ENCODE measurements at places on chromosomes 11 and 22.
A peak's percentile ranks its signal among the peaks of the same experiment; 100 is the strongest.

- no peak for DNase-seq
Measured at GRCh38 chr11:119025099-119025473, 5.6 kb downstream of the SLC37A4 start.

DNA sequence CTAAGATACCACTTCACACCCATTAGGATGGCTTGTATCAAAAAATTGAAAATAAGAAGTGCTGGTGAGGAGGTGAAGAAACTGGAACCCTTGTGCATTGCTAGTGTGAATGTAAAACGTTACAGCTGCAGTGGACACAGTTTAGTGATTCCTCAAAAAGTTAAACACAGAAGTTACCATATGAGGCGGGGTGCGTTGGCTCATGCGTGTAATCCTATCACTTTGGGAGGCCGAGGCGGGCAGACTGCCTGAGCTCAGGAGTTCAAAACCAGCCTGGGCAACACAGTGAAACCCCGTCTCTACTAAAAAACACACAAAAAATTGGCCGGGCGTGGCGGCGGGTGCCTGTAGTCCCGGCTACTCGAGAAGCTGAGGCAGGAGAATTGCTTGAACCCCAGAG lies 43.5 kb downstream of the SGSM3 start:
- DNase-seq, result no peak

DNA sequence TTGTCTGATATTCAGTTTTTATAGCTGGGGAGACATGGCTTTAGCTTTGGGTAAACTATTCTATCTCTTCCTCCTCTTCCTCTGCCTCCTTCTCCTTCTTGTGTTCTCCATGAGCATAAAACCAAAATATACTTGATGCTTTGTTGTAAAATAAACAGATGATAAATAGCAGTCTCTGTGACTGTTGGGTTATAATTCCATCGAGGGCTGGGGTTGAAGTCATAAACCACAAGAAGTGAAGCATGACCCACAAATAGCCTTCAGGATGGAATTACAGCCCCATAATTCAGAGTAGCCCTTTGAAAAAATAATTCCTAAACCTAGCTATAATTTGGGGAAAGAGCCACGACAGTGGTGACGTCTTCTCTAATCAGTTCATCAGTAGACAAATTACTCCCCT lies 177.7 kb downstream of the SNX19 start:
- DNase-seq, result no peak

DNA sequence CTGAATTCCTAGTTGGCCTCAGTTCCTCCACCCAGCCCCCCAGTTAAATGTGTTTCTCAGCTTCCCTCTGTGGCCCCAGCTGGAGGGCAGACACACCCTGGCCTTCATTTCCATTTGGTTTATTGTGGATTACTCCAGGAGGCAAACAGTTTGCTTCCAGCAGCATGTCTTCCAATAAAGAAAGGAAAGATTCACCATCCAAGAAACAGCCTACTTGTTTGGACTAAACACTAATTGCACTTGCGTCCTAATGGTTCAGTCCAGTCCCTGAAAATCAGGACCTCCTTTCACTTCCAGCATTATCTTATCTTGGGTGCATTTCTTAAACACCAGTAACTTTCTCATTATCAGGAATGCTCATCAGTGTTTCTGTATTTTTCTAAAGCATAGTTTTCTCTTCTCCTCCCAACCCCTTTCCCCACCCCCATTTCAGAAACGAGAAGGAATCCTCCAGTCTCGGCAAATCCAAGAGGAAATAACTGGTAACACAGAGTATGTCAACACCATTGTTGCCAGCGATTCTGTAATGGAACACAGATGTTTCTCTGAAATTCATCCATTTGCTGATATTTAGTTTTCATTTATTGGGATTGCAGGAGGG lies 130.9 kb downstream of the PARVA start:
- DNase-seq, result no peak

- no peak for DNase-seq
Measured at GRCh38 chr11:9082575-9082974, 8.8 kb downstream of the SCUBE2 start.

DNA sequence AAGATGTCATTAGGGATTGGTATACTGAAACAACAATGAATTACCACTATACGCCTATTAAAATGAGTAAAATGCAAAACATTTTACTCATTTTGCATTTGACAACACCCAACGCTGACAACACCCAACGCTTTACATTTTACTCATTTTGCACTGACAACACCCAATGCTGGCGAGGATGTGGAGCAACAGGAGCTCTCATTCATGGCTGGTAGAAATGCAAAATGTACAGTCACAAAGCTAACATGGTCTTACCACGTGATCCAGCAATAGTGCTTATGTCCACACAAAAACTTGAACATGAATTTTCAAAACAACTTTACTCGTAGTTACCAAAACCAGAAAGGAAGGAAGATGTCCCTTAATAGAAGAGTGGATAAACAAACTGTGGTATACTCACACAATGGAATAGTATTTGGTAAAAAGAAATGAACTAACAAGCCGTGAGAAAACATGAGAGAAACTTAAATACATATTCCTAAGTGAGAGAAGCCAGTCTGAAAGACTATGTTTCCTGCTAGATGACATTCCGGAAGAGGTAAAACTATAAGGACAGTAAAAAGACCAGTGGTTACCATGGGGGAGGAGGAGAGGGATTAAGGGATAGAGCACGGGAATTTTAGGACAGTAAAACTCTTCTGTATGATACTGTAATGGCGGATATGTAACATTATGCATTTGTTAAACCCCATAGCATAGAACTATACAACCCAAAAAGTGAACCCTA lies 11.4 kb upstream of the MSANTD2 start:
- no peak for DNase-seq

DNA sequence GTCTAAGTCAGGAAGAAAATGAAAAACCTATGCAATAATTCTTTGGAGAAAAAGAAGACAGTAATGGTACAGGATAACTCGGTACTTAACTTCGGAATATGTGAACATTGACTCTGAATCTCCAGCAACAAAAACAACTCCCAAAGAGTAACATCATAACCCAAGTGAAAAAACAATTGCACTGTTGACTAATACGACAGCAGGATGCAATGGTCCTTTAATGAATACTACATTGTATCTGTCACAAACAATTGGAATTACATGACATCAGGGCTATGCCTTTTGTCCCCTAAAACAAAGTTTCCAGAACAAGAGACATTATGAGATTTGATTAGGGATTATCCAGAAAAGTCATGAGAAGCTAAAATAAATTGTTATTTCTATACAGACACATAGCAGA lies 1065.9 kb downstream of the LRRC4C start:
- no peak for DNase-seq

DNA sequence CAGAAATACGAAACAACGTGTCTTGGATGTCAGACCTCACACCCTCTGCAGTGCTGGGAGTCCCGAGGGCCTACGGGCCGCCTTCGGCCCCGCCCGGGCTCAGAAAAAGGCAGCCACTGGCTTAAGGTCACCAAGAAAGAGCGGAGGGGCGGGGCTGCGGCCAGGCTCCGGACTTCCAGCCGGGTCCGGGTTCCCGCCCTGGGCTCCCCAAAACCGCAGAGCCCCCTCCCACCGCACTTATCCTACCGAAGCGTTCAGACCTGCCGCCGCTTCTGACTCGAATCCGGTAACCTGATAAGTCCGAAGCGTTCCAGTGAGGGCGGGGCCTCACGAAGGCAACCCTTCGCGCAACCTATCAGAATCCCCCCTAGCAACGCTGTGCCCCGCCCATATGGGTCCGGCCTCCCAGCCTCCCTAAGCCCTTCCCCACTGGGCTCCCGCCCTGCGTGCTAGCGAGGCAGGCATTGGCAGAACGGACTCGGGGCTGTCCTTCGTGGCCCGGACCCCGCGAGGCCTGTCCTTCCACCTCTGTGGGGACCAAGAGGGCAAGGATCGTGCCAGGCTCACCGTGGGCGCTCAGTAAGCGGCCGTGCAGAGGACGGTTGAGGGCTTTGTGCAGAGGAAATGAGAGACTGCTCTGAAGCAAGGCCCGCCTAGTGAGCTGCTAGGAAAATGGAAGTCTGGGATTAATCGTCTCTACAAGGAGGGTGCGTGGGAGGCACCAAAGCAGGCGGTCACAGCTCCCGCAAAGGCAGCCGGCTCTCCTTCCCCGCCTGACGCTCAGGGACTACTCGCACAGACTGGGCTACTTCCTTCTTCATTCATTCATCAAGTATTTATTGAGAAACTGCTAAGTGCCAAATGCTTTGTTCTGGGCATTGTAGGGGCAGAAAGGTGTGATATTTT lies at the start of gene NAGA:
TSS of gene NAGA (minus strand) at position 296 of the 906 bp plus-strand sequence. CDS start 515 bp downstream, outside the sequence.
- peak; percentile 88 for DNase-seq

DNA sequence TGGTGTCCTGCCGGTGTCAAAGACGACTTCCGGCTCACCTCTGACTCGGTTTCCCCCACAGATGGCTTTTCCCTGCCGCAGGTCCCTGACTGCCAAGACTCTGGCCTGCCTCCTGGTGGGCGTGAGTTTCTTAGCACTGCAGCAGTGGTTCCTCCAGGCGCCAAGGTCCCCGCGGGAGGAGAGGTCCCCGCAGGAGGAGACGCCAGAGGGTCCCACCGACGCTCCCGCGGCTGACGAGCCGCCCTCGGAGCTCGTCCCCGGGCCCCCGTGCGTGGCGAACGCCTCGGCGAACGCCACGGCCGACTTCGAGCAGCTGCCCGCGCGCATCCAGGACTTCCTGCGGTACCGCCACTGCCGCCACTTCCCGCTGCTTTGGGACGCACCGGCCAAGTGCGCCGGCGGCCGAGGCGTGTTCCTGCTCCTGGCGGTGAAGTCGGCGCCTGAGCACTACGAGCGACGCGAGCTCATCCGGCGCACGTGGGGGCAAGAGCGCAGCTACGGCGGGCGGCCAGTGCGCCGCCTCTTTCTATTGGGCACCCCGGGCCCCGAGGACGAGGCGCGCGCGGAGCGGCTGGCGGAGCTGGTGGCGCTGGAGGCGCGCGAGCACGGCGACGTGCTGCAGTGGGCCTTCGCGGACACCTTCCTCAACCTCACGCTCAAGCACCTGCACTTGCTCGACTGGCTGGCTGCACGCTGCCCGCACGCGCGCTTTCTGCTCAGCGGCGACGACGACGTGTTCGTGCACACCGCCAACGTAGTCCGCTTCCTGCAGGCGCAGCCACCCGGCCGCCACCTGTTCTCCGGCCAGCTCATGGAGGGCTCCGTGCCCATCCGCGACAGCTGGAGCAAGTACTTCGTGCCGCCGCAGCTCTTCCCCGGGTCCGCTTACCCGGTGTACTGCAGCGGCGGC lies 5.5 kb downstream of the B3GNT6 start:
- DNase-seq, result no peak

DNA sequence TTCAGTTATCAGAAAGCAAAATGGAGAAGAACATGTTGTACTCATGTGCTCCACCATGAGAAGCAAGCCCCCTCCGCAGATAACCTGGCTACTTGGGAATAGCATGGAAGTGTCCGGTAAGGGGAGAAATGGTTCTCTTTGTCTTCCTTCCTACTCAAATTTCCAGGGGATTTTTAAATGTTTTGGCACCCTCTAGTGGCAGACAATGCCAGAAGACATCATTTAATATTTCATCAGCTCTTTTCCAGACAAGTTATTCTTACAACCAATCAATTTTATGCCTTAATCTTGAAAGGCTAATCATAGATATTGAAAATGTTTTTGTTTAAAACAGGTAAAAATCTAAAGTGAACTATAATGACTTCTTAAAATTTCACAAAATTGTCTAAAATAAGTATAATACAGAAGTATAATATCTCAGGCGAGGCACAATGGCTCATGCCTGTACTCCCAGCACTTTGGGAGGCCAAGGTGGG lies 15.7 kb downstream of the CRTAM start:
- peak; percentile 18 for DNase-seq

DNA sequence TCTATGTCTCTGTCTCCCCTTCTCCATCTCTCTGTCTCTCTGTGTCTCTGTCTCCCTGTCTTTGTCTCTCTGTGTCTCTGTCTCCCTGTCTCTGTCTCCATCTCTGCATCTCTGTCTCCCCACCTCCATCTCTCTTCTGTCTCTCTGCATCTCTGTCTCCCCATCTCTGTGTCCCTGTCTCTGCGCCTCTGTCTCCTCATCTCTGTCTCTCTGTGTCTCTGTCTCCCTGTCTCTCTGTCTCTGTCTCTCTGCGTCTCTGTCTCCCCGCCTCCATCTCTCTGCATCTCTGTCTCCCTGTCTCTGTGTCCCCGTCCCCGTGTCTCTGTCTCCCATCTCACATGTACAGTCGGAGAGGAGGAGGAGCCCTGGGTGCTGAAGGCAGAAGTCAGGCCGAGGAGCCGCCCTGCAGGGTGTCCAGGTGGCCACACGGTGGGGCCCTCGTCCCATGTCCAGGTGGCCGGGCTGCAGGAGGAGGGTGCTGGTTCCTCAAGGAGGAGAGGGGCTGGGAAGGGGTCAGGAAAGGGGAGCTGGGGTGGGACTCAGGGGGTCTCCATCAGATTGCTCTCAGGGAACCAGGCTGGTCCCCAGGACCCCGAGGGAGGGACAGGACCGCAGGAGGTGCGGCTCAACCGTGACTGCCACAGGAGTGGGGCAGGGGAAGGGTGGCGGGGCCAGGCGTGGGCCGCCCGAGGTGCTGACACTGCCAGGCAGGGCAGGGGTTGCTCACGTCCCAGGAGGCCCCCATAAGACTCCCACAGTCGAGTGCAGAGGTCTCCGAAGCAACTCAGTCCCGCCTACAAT lies 25.6 kb upstream of the TH start:
- DNase-seq, result peak; percentile 65

DNA sequence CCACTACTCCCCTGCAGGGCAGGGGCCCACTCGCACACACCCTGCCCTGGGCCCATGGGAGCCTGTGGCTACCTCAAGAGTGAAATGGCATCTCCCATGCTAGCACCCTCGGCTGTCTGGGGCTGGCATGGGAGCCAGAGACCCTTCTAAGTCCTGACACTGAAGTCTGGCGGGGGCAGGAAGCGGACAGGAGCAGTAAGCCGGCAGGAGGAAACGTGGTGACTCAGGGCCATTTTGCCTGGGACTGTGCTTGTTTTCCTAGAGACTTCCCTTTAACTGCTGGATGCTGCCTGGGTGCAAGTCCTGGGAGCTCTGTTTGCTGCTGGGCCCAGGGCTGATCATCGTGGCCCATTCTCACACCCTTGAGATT lies 16.8 kb downstream of the RELT start:
- no peak for DNase-seq

DNA sequence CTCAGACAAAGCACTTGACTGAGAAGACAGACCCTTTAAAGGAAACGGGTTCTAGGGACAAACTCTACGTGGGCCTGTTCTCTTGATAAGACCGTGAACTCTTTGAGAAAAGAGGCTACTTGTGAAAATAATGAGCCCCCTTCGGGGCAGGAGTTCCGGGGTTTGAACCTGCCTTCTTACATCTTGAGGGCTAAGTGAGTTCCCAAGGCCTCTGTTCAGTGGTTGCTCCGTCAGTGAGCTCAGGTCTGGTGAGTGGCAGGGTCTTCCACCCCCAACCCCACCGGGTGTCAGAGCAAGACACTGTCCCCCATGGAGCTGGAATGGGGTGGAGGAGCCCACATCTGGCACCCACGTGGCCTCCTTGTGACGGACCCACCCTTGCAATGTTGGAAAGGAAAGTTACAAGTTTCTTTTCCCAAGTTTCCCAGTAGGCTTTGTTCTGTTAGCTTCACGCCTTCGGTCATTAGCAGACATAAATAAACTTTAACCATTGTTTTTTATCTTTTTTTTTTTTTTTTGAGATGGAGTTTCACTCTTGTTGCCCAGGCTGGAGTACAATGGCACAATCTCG lies 6.3 kb upstream of the SAMM50 start:
- no peak for DNase-seq

Data from activated CD4-positive, alpha-beta T cell treated with anti-CD3 and anti-CD28 coated beads, Interleukin-2, amount 50 U/mL, for 1 hour (primary cell).